ENCODE measurements at places on chromosomes 12 and 14.

DNA sequence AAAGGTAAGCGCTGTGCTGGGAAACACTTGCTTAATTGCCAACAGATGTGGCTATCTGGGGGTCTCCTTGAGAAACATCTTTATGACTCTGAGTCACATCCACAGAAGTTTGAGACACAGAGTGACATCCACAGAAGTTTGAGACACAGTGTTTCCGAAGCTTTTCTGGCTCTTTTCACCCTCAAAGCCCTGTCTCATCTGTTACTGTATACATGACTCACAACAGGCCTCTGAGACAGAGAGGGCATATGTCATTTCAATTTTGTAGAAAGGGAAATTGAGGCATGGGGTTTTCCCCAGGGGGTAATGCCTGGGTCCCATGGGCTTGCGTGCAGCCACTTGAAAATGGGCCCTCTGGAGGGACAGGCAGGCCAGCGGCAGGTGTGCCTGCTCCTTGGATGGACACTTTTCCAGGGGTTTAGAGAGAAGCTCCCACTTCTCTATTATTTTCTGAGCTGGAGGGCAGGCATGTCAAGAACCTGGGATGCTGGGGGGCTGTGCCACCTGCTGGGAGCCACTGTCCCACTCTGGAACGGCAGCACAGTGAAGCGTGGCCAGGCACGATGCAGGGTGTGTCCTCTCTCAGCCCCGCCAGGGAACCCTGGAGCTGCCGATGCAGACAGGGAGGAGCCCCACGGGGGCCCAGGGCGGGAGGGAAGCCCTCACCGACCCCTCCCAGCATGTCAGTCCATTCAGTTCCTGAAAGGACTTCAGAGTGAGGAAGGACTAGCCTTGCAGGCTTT lies 111.3 kb upstream of the FKBP4 start:
- DNase-seq: no peak

DNA sequence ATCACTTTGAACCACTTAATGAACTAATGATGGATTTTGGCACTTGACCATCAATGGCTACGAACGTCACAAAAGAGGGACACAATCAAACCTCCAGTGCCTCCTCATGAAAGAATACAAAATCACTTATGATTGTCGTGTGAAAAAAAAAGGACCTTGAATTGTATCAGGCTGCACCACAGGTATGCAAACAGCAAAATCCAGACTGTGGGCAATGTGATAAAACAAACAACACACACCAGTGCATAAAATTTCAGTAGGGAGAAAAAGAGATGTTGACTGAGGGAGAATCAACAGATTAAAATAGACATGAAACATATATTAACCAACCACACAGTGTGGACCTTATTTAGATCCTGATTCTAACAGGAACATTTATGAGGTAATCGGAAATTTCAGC lies 2.6 kb downstream of the TSPAN8 start:
- no peak for DNase-seq

- no peak for DNase-seq
Measured at GRCh38 chr12:57816855-57817151, 1.7 kb downstream of the AVIL start.

DNA sequence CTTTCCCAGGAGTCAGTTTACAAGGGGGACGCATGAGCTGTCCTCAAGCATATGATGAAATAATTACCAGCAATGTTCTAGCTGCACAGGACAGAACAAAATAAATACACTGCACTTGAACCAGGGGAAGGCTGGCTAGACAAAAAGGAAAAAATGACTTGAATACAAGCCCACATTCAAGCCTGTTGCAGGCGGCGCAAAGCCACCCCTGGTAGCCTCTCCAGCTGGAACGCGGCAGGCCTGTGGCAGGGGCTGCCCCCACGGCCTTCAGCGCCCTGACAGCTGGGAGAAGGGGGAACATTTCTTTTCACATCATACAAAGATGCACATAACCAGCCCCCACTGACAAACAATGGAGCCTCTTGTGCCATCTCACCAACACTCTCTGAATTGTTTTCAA lies 57.1 kb downstream of the TRAFD1 start:
- peak; percentile 87 for DNase-seq

- DNase-seq: no peak
Measured at GRCh38 chr14:22713631-22713950, 52.9 kb upstream of the OXA1L start.

DNA sequence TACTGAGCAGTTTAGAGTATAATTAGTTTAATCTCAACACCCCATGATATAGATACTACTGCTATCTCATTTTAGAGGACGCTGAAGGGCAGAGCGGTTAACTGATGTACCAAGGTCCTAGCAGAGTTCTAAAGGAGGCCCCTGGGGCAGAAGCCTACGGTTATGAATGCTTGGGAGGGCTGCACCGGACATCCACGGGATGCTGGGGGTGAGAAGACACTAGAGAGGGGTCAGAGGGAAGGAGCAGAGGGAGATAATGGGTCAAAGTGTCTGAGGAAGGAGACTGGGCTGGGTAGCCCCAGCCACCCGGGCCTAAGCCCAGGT lies 1.6 kb upstream of the ACTR6 start:
- no peak for DNase-seq

- DNase-seq: no peak
Measured at GRCh38 chr12:119005913-119006312, 24.6 kb downstream of the SRRM4 start.

DNA sequence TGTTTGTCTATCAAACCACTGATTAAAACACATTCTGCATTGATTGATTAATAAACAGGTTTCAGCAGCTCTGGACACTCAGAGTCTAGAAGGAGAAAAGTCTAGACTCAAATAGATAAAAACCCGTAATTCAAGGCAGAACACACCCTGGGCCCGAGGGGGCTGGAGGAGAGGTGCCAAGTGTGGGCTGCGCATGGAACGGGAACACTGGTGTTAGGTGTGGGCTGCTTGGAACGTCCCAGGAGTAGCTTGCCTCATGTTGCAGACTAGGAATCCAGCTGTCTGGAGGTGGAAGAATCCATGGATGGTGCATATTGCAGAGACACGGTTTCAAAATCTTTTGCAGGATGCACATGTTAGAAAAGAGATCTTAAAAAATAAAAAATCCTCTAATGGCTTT lies 223.0 kb downstream of the APAF1 start:
- no peak for DNase-seq

DNA sequence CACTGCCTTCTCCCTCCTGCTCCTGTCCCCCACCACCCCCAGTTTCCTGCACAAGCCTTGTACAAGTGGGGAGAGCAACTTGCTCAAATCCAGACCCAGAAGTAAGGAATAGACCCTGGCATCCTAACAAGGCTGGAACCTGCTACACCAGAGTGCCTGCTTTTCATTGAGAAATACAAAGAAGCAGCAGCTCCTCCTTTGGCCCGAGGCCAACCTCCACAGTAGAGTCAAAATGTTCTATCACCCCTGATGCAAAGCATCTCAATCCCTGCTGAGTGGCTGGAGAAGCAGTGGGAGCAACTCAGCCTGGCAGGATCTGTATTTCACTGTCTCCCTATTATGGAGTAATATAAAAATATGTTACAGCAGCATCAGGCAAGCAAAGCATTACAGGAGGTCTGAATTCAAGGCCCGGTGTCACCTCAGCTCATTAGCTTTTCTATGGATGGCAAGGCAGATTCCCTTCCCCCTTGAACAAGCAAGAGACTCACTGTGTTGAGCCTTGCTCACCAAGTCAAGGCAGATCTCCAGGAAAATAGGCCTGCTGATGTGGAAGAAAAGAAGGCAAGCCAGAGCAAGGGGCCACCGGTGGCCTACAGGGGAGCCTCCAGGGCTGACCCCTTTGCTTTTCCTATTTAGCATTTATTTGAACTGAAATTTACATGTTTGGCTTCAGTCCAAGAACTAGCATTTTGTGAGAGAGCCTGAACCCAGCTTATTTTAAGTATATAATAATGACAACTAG lies 186.3 kb upstream of the EGLN3 start:
- DNase-seq: no peak

DNA sequence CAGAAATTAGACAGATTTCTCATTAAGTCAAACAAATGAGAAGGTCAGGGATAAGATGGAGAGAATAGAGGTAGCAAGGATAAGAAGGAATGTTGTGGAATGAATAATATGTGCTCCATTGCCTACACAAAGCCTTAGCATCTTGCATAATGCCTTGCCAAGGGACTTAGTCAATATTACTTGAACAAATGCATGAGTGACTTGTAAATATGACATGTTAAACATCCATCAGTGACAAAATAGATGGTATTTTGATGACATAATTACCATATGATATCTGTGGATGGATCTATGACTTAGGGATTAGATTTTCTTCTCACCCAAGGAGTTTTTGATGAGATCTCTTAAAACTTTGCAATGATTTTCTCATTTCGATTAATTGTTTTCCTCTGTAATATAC lies 194.1 kb upstream of the RASSF8 start:
- no peak for DNase-seq

- DNase-seq: peak; percentile 30
Measured at GRCh38 chr14:68807148-68807600, 14.3 kb upstream of the ZFP36L1 start.

DNA sequence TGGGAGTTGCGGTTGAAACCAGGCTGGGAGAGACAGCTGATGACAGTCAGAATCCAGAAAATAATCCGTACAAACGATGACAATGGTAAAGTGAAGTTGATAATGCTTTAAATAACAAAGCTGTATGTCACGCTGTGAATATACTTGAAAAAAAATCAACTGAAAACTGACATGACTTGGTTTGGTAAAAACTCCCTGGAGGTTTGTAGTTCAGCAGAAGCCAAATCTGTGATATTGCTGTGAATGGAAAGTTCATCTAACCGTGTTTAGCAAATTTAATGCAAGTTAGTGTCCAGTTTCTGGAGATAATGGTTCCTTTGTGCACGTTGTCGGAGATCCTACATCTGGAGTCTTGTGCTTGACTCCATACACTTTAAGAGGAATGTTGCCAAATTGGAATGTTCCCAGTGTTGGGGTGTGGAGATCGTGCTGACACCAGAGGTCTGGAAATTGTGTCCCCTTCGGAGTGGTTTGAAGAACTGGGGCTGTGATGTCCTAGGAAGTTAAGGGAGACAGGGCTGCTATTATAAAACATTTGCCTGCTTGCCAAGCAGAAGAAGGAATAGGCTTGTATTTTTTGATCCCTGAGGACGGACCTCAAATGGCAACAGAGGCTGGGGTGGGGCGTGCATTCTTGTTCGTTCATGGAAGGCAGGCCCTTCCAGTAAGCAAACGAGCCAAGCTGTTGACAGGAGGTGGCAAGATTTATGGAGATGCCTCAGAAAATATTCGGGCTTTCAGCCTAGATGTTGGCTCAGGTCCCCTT lies 30.6 kb downstream of the PPFIBP1 start:
- DNase-seq: no peak

GRCh38 chr12:100833282-100833681 lies 38.7 kb downstream of the ANO4 start:
- no peak for DNase-seq

- DNase-seq: no peak
Measured at GRCh38 chr12:30243426-30243825, 452.2 kb downstream of the IPO8 start.

DNA sequence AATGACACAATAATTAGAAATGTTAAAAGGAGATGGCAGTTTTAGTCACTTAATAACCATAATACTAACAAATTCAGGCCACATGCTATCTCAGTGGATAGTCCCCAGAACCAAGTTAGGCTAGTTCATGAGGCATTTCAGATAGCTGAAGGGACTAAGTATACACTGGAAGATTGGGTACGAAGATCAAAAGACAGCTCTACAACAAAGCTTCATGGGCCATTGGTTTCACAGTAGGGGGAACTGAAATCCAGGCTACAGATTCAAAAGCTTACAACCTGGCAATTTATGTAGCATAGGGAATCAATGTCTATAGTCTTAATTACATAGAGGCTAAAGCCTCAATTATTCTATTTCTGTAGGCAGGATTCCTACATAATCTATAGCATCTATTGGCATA lies 343.0 kb downstream of the RGS6 start:
- no peak for DNase-seq

DNA sequence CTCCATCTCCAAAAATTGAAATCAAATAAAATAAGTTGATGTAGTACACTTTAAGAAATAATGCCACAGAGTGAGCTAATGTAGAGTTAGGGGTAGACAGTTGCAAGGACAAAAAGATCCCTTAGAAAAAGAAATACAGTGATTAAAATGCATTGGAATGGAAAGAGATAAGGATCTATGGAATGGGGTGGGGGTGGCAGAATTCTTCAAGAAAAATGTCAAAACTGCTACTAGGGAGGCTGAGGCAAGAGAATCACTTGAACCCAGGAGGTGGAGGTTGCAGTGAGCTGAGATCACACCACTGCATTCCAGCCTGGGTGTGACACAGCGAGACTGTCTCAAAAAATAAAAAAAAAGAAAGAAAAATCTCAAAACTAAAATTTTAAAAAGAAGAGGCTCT lies 6.5 kb downstream of the OLR1 start:
- no peak for DNase-seq

DNA sequence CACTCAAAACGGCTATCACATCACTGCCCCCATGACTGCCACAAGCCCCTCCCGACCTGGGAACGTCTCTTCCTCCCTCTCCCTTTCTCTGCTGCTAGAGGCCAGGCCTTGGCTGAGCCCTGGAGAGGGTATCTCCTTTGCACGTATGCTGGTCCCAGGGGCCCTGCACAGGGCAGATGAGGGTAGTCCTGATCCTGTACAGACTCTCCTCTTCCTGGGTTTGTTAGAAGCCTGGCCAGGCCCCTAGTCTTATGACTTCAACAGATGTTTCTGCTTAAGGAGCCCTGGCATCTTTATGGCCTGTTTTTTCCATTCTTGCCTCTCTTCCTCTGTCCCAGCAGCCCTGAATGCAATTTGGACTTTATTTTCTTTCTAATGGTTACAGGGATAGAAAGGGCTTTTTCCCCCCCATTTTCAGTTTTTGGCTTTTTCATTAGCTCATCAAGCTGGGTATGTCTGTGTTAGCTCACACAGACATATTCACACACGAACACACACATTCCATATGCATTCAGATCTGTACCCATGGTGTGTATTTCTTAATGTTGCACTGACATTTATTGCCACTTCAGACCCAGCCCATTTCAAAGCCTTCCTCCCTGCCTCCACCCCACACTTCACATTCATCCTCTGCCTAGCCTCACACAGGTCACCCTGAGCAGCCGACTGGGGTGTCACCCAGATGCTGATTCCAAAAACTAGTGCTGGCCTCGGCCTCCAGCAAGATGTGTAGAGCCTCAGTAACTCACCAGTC lies 203.2 kb downstream of the ZFP36L1 start:
- DNase-seq: no peak

- DNase-seq: no peak
Measured at GRCh38 chr14:32471181-32471580, 142.1 kb downstream of the AKAP6 start.

GRCh38 chr12:28611115-28611435 lies 420.8 kb downstream of the CCDC91 start:
- no peak for DNase-seq

DNA sequence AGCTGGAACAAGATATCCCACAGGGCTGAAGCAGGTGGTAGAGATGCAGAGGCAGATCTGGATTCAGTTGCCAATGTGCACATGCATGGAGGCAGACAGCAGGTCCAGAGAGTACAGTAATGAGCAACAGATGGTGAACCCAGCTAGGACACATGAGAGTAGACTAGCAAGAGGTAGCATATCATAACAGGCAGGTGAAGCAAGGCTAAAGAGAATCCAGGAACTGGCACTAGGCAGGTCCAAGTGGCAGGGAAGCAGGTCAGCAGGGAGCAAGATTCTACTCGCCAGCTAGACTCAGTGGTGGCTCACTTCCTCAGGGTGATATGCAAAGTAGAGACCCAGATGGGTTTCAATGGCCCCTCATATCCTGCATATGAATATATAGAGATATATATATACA lies 15.3 kb upstream of the MYF6 start:
- DNase-seq: no peak

Measured in substantia nigra (tissue), 51 donors.